Activated T-cell treated with anti-CD3 and anti-CD28 coated beads, Interleukin-2, amount 50 U/mL, for 1 hour (primary cell): ENCODE measurements at places on chromosomes 2 and 18.
A peak's percentile ranks its signal among the peaks of the same experiment; 100 is the strongest.

DNA sequence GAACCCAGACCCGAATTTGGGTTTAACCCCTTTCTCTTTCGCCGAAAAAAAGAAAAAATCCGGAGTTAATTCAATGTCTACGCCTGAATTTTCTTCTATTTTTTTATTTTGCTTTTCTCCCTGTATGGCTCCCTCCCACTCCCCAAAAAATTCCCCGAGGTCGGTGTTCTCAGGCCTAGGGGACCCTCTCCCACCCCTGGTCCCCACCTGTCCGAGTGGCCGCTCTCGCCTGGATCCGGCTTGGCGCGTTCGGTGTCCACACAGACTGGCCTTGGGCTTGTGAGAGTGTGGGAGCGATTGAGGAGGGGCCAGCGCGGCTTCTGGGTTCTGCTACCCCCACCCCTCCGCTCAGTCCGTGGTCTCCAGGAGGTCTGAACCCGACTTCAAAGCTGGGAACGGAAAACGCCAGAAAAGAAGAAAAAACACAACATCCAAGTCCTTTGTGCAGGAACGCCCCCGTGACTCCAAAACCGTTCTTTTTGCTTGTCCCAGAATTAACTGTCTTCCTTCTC lies 5.7 kb upstream of the EN1 start:
- no peak for DNase-seq

DNA sequence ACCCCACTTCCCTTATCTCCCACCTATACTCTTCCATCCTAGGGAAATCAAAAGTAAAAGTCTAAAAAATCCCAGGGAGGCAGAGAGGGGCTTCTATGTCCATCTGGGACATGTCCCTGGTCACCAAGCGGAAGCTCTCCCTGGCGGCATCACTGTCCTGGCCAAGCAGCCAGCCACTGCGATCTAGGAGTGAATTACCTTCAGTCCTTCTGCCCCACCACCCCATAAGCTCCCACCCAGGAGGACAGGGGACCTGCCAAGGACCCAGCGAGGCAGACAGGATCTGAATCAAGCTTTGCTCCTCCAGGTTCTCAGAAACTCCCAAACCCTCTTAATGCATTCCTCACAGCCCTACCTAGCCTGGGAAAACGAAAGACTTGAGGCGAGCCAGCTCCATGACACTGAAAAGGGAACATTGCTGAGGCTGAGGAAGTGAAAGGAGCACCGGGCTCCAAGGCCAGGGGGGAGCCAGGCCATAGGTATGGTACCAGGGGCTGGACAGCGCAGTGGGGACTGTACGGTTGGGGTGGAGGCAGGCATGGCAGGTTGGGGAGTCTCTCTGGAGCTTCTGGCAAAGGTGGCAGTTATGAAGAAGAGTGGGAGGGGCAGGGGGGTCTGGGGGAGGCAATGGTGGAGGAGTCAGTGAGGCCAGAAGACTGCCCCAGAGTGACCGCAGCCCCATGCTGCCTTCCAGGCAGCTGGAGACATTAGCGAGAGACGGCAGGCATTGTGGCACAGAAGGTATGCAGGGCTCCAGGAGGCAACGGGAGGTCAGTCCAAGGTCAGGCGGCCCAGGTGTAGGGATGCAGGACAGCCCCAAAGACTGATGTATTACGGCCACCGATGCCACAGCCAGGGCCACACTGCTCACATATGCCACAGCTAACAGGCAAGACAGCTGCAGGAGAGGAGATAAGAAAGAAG lies 2.7 kb upstream of the SLC23A3 start:
- no peak for DNase-seq

DNA sequence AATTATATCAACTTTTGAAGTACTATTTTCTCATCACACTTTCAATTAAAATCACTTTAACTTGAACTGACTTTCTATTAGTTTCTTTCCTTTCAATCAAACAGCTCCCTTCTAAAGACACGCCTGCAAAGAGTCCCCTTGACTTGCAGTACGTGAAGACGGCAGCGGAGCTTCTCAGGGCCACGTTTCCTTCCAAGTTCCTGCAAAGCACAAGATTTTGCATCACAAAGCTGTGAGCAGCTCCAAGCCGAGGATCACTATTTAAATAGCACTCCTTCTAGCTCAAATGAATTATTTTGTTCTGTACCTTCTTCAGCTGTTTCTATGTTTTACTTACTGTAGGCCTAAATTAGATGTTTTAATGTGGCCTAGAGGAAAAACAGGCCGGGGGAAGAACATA lies 30.8 kb downstream of the SH3YL1 start:
- DNase-seq: no peak

DNA sequence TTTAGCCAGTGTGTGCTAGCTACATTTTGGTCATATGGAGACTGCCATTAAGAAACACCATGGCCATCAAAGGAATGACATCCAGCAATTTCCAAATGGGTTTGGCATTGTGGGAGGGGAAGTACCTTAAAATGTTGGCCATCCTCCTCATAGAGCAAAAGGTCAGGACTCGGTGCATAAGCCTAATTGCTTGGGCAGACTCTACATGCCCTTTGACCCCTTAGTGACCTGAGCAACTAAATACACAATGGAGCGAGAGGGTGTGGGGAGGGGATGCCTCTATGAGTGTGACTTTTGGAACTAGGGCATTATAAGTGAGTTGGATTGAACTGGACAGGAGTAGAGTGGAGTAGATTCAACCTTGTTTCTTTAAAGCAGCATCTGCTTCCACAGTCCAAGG lies 44.9 kb downstream of the NRP2 start:
- DNase-seq: no peak

- DNase-seq: no peak
Measured at GRCh38 chr2:60512062-60512622, 41.3 kb downstream of the BCL11A start.

DNA sequence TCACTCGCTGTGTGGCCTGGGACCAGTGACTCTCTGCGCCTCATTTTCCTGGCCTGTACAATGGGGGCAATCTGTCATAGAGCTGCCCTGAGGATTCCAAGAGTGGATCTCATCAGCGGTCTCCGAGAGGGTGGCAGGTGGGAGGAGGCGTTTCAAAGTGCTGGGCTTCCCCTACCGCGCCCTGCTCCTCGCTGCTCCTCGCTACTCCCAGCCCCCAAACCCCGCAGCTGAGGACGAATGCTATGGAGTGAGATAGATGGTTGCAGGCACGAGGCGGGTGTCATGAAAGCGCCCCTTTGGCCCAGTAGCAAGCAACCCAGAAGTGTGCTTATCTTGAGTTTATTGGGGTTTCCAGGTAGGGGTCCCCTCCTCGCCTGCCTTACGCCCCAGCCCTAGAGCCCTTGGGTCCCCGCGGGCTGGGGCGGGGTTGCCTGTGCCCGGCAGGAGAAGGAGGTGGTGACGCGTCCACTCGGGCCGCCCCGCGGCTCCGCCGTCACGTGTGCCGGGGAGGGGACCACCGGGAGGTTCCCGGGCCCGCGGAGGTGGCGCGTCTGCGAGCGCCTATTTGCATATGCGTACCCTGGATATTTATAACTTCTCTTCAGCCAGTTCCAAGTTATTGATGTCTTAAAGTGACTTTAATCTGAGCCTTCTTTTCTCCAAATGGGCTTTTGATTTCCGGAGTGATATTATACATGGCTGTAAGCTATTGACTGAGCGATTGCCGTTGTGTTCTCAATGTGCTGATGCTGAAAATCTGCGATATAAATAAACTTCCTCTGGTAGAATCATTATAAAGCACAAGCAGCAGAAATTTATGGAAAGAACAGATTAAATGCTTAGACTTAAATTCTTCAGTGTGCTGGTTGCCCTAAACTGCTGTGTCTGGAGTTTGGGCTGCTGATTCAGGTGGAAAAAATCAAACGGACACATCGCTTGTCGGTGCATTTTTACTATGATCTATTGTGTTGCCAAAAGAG lies 263.7 kb downstream of the ATAD2B start:
- DNase-seq: no peak

- no peak for DNase-seq
Measured at GRCh38 chr2:61268249-61268648, 106.3 kb downstream of the C2orf74 start.

GRCh38 chr2:10923008-10923375 lies 11.3 kb downstream of the KCNF1 start:
- no peak for DNase-seq

DNA sequence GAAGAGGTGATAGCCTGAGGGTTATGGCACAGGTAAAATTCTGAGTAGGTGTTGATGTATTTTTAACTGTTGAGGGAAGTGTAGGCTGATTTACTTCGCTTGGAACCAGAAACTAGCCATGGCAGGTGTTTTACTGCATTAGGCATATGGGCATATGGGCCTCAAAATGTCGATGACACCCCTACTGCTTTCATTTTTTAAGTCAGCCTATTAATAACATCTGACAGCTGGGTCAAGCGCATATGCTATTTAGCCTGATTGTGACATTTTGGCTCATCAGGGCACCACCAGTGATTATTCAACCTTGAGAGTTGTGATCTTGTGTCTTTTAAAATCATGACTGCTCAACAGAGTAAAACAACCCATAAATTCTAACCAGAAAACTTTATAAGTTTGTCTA lies 1396.9 kb upstream of the NXPH2 start:
- no peak for DNase-seq

- DNase-seq: no peak
Measured at GRCh38 chr2:64462940-64463700, 9.2 kb downstream of the LGALSL start.

GRCh38 chr18:31057051-31057450 lies 14.5 kb upstream of the DSC3 start:
- DNase-seq: no peak

DNA sequence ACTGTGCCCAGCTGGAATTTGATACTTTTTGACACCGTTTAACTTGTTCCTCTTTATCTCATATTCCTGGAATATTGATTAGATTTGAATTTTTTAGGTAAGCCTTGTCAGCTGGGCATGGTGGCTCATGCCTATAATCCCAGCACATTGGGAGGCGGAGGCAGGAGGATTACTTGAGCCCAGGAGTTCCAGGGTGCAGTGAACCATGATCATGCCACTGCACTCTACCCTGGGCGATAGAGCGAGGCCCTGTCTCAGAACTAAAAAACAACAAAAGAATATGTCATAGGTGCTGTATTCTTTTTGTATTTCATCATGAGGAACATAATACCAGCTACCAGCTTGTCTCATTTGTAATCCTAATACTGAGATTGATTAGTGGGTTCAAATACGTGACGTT lies 90.3 kb downstream of the ZNF532 start:
- no peak for DNase-seq

GRCh38 chr2:10316336-10316735 lies 13.6 kb downstream of the HPCAL1 start:
- no peak for DNase-seq

- DNase-seq: no peak
Measured at GRCh38 chr2:147331790-147332419, 512.9 kb upstream of the ACVR2A start.

DNA sequence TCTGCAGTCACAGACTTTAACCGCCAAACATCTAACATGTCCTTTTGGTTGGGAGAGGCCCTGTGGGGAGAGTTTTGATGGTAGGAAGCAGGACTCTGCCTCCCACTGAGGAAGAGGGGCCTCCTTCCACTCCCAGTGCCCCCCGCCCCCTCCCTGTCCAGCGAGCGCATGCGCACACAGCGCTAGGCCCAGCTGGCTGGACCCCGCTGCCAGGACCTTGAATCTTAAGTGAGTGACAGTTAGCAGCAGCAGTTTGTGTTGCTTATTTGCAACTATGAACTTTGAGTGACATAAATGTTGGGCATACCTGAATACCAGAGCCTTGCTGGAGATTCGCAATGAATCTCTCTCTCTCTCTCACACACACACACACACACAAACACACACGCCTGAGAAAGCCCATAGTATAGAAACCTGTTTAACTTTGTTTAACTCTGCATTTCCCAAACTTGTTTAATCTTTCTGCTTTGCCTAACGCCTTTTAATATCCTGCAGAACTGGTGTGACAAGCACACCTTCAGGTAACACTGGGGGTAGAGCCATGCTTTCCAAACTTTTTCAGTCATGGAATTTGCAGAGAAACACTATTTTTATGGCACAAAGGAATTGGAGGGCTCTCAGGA lies 134.6 kb upstream of the SMAD2 start:
- DNase-seq: no peak

- no peak for DNase-seq
Measured at GRCh38 chr2:28382755-28383154, 9.9 kb upstream of the FOSL2 start.

- DNase-seq: peak; percentile 24
Measured at GRCh38 chr2:231452799-231453508, 11.3 kb downstream of the NCL start.

DNA sequence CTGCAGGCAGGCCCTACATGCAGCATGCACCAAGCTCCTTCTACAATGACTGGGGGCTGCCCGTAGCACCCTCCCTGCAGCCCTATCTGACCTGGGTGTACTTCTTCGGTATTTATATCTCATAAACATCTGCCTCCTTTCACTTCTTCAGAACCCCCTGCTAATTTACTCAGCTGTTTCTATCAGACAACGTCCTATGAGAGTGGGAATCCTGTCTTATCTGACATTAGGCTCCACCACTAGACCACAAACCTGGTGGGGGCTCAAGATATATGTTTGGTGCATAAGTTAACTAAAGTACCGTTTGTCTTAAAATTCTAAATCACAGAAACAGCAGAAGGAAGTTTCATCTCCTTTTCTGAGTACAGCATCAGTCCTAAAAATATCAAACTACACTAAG lies 10.6 kb downstream of the HSBP1L1 start:
- DNase-seq: no peak
